ENCODE measurements at places on chromosomes 2 and 18.

DNA sequence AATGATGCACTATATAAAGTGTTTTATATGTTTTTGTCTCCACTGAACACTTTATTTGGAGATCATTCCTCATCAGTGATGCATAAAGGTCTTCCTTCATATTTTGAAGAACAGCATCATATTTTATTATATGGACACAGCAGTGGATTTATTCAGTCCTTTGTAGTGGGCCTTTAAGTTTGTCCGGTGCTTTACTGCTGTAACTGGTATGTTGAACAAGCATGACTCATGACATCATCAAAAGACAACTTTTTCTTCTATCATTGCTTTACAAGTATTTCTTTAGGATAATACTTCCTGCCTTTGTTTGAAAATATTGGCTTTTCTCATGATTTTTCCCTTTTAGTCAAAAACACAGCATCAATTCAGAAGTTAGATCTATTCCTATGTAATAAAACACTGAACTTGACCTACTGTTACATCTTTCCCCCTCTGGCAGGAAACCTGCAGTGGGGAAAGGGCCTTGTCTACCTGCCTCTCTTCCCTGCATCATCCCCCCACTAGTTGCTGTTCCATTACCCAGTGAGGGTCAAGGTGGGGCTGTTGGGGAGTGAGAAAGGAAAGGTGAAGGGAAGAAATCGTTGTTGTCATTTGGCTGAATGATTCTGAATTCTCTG is 241.2 kb downstream of the CYP26B1 start:
- no peak for DNase-seq

- peak; percentile 87 for DNase-seq
Measured at GRCh38 chr18:3450012-3450798, at the start of gene TGIF1. TSS of gene TGIF1 (plus strand) at chr18:3450172. CDS start at chr18:3450490, 318 bp downstream.

DNA sequence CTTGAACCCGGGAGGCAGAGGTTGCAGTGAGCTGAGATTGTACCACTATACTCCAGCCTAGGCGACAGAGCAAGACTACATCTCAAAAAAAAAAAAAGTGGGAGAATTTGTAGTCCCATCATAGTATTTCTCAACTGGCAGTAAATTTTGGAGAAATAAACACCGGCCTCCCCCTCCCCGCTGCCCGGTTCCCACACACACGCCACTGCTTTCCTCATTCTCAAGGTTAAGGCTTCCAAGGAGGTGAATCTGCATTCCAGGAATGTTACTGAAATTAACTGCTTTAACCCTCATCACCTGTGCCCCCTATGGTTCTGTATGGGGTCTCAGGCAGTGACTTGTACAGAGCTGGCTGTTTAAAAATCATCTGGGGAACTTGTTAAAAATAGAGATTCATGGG is 49.9 kb downstream of the MRPL35 start:
- DNase-seq: no peak

DNA sequence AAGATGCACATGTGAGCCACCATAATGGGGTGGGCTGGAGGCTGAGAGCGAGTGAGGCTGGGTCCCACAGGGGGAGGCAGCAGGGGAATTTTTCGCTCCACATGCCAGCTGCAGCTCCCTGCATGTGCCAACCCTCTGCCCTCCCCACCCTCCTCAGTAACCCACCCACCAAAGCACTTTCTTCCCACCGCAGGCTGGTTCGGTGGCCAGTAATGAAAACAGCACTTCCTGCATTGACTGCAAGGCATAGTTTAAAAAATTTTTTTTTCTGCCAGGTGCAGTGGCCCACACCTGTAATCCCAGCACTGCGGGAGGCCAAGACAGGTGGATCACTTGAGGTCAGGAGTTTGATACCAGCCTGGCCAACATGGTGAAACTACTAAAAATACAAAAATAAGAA is 147.5 kb upstream of the TTC39C start:
- DNase-seq: no peak

- no peak for DNase-seq
Measured at GRCh38 chr2:109604597-109604996, 9.2 kb downstream of the SEPTIN10 start.

GRCh38 chr2:152548996-152549395 is 168.3 kb downstream of the PRPF40A start:
- DNase-seq: no peak

GRCh38 chr2:60285626-60286316 is 267.7 kb downstream of the BCL11A start:
- no peak for DNase-seq

- DNase-seq: no peak
Measured at GRCh38 chr2:68438455-68439303, 28.4 kb downstream of the FBXO48 start.

GRCh38 chr2:133072837-133073694 is 403.1 kb upstream of the LYPD1 start:
- no peak for DNase-seq

DNA sequence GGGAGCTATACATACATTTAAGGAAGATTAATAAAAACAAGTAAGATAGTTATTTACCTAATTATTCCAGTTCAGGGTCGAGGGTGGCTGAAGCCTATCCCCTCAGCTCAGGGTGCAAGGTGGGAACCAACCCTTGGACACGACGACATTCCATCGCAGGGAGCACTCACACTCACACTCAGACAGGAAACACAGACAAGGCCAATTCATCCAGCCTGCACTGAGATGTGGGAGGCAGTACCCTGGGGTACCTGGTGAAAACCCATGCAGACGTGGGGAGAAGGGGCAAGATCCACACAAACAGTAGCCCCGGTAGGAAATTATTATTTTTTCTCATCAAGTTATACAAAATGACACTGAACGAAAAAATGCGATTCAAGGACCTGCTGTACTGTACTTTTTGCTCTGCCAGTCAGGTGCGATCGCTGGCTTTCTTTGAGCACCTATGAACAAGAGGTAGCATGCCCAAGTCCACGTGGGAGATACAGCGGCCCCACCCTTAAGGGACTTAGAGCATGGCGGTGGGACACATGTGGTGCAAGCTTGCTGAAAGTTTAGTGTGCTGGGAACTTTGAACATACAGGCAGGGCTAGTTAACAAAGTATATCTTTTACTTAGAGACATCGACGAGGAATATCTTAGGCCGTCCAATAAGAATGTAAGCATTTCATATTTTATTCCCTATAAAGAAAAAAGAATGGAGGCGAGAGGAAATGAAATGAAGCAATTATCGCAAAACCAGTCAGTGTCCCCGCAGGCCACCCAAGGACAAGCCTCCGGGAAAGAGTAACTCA is 624 bp downstream of the METTL8 start:
- peak; percentile 87 for DNase-seq

DNA sequence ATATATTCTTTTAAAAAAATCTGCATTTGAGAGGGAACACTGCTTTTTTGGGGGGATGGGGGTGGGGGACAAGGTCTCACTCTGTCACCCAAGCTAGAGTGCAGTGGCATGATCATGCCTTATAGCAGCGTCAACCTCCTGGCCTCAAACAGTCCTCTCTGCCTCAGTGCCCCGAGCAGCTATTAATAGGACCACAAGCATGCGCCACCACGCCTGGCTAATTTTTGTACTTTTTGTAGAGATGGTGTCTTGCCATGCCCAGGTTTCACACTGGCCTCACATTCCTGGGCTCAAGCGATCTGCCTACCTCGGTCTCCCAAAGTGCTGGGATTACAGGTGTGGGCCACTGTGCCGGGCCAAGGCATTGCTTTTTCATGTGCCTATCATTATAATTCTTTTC is 154.2 kb downstream of the ATAD2B start:
- DNase-seq: no peak

GRCh38 chr2:47535996-47536395 is 133.0 kb downstream of the MSH2 start:
- no peak for DNase-seq

GRCh38 chr2:165633431-165633830 is 160.6 kb downstream of the GALNT3 start:
- DNase-seq: no peak

GRCh38 chr18:31983020-31983419 is 35.6 kb upstream of the RNF125 start:
- DNase-seq: no peak

GRCh38 chr2:191612496-191612895 is 65.4 kb upstream of the NABP1 start:
- DNase-seq: no peak

DNA sequence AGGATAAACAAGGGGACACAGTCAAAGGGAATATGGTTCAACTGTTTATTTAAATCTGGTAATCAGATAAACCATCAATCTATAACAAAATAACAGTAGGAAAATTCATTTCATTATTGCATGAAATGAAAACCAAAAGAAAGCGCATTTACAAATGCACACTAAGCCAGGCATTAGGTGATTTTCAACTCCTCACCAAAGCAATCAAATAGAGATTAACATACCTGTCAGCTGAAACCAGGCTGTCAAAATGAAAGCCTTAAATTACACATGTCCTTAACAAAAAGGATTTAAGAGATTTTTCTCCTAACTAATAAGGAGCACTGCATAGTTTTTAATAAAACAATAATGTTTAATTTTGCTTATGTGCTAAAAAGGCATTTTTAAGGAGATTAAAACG is 23.0 kb downstream of the STK39 start:
- no peak for DNase-seq

DNA sequence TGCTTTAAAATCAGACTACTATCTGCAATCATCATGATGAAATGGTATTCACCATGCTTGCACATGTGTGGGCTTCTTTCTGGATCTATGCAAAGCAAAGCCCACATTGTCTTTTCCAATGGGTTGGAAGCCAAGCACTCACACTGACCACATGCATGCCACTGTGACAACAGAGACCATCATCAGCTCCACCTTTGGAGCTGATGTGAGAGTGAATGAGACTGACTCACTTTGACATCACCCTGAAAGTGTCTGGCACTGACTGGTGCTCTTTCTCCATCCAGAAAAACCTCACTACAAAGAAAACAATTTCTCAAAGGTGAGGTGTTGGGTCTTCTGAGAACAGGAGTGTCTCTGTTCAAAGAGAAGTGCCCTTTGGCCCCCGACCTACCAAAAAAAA is 4.7 kb downstream of the MYO5B start:
- DNase-seq: no peak

DNA sequence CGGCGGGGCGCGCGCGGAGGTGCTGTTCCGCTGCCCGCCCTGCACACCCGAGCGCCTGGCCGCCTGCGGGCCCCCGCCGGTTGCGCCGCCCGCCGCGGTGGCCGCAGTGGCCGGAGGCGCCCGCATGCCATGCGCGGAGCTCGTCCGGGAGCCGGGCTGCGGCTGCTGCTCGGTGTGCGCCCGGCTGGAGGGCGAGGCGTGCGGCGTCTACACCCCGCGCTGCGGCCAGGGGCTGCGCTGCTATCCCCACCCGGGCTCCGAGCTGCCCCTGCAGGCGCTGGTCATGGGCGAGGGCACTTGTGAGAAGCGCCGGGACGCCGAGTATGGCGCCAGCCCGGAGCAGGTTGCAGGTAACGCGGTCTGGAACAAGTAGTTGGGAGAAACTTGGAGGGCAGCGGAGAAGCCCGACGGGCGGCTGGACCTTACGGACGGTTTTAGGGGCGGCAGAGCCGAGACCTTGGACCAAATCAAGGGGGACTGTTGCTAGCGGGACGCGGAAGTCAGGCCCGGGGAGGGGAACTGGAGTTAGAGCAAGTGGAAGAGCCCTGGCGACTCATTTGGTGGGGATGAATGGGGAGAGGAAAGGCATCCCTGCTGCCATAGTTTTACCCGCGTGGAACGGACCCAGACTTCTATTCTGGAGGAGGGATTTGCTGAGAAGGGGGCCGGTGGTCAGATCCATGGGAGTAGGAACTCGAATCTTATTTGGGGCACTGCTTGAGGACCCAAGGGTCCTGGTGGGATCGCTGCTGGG is 573 bp downstream of the IGFBP2 start:
- no peak for DNase-seq

DNA sequence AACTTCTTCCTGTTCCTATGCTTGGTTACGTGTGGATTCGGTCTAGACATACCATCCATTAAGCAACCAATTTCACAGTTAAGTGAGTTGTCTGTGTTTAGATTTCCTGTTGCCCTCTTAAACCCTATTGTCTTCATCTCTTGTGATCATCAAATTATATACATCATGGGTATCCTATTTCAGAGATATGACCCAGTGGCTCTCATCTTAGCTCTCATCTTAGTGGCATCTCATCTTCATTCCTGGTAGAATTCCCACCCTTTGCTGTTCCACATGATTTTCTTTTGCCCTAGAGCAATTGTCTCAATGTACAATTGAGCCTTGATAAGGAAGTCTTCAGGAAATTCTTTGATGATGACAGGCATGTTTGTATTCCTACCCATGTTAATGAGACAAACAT is 29.4 kb upstream of the FN1 start:
- no peak for DNase-seq

DNA sequence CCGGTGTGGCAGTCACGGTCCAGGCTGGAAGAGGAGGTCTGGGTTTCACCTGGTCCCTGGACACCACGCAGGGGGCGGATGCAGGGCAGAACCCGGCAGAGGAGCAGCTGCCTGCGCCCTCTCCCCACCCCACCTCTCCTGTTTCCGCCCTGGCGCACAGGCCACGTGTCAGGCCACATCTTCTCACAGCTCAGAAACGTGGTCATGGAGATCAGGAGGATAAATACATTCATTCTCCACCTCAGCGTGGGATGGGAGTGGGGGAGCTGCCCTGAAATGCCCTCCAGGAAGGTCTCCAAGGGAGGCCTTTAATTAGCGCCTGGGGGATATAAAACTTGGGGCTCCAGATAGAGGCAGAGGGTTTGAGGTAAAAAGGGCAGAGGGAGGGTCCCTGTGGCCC is 142.0 kb downstream of the KCTD1 start:
- DNase-seq: no peak

- no peak for DNase-seq
Measured at GRCh38 chr2:159199236-159199635, 87.3 kb downstream of the WDSUB1 start.

GRCh38 chr2:189074506-189074905 is 100.3 kb downstream of the COL3A1 start:
- DNase-seq: no peak

DNA sequence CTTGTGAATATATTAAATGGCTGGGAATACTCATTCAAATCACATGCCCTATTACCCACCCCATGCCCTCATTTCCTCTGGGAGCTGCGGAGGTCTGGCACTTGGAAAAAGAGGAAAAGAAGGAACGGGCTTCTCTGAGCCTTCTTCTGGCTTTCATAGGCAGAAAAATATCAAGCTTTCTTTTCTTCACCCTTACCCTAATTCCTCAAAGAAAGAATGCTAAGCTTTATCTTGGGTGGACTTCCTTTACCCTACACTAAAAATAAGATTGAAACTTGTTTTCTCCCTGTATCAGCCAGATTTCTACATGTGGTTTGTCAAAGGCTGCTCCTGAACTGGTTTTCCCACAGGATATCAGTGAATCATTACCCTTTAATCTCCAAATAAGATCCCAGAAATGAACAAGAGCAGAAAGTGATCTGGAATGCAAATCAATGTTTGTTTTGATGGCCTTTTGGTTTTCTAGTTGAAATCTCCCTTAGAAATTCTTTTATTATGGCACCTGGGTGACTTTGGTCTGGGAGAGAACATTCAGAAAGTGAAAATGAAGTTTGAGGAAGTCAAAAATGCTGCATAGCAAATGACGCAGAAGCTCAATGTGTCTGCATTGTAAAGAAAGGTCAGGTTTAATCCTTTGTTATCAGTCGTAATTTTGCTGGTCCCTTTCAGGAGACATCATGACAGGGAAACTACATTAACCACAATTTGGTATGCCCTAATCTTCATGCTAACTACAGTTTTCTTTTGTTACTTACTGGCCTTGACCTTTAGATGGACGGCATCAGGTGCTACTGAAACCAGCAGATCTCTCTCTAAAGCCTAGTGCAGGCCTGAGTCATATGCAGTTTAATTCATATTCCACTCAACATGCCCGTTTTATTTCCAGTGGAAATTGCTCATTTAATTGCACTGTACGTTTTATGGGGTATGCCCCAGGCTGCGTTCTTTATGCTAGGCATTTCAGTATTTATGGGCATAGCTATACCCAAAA is 46.6 kb upstream of the HNRNPA3 start:
- DNase-seq: no peak
